T-helper 22 cell (primary cell): ENCODE measurements at places on chromosomes 4 and X.

DNA sequence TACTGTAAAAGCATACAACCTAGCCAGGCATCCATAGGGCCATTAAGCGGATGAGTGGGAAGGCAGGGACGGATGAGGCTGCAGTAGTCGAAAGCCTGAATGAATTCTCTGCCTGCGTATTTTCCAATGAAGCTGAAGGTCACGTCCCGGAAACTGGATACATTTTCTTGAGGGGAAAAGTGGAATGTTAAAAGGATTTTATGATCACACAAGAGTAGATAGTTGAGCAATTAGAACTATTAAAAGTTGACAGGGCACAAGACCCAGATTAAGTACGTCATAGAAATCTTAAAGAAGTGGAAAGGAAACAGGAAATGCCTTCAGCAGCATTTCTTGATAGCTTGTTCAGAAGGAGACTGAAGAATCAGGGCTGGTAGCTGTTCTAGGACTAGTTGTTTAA is 98.3 kb upstream of the CXXC4 start:
- DNase-seq: no peak

GRCh38 chrX:45233531-45233930 is 32.9 kb upstream of the DIPK2B start:
- no peak for DNase-seq

- DNase-seq: no peak
Measured at GRCh38 chr4:123315617-123316016, 81.0 kb upstream of the SPRY1 start.

GRCh38 chrX:136021160-136021559 is 35.9 kb downstream of the SLC9A6 start:
- DNase-seq: no peak

DNA sequence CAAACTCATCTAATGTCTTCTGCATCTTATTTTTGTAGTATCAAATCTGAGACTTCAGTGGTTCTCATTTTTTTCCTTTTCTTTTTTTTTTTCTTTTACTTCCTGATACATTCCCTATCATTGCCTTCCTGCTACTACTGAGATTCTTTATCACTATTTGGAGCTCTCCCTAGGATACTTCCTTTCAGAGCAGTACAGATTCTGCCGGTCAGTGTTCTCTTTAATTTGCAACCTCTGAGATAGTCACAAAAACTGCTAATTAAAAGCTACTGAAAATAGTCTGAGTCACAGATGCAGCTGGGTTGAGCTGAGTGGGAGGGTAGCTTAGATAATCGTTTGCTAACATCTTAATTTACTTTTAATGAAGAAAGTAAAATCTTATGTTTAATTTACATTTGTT is 1279.7 kb downstream of the ARAP2 start:
- no peak for DNase-seq

GRCh38 chr4:108052558-108053120 is 63.0 kb downstream of the HADH start:
- DNase-seq: no peak

DNA sequence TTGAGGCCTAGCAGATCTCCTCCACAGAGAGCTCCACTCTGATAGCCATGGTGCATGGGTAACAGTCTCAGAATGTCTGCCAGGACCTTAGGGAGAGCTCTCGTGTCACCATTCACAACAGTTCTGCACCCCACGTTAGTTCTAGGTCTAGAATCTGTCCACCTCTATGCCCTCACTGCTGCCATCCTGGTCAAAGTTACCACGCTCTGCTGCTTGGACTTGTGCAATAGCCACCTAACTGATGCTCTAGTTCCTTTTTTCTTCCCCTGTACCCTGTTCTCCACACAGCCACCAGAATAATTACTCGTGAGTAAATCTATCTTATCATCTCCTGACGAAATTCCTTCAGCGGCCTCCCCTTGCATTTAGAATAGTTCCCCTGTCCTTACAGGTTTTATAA is 268.8 kb upstream of the GATB start:
- no peak for DNase-seq

GRCh38 chr4:52824603-52825459 is 37.3 kb upstream of the RASL11B start:
- DNase-seq: no peak

- DNase-seq: no peak
Measured at GRCh38 chr4:138645289-138645688, 370.3 kb upstream of the NOCT start.

DNA sequence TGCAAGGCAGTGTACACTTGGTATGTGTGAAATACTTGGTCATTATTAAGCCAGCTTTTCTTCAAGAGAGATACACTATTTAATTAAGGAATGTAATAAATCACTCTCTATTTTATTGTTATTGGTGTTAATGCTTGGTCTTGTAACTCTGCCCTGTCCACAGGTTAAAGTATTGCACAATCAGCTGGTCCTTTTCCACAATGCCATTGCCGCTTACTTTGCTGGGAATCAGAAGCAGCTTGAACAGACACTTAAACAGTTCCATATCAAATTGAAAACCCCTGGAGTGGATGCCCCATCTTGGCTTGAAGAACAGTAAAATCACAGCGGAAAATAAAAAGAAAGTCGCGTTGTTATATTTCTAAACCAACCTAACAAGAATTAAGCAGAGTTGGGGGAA is 26.2 kb upstream of the FHDC1 start:
- DNase-seq: no peak

GRCh38 chrX:153693216-153694086 is 5.7 kb downstream of the SLC6A8 start:
- no peak for DNase-seq

- no peak for DNase-seq
Measured at GRCh38 chr4:145435646-145436045, 46.0 kb upstream of the SMAD1 start.

GRCh38 chr4:143417679-143418403 is 81.2 kb downstream of the GAB1 start:
- DNase-seq: no peak

DNA sequence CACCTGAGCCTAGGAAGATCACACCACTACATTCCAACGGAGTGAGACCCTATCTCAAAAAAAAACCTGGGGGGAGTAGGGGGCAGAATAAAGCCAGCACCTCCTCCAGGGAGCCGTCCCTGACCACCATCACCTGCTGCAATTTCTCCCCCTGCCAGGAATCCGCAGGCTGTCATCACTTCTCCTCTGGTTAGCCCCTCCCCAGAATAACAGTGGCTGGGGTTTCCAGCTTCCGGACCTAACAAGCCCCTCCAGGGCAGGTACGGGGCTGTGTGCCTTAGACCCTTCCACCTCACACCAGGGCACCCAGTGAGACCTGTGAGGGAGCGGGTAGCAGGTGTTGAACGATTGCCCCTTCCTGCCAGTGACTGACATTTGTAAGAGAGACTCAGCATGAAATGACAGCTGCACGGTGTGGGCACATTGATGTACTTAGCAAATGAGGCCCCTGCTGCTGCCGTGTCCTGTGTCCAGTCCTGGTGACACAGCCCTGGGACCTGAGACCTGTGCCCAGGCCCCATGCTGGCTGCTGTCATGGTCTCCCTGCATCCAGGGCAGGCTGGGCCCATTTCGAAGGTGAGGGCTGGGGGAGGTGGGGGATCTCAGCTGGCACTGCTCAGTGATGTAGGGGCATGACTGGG is 6.7 kb upstream of the WFS1 start:
- DNase-seq: no peak

DNA sequence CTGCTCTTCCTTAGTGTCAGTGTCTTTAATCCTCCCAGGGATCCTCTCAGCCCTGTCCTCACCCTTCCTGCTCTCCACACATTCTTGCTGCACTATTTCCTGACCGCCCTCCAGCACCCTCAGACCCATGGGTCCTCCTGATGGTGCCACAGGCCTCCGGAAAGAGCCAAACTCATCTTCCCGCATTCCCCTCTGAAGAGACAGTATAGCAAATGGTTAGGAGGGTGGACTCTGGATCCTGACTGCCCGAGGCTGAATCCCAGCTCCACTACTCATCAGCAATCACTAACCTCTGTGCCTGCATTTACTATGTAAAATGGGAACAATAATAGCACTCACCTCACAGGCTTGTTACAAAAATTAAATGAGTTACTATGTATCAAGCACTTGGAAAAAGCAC is 6.2 kb downstream of the SUV39H1 start:
- no peak for DNase-seq

GRCh38 chrX:5648941-5649568 is 579.6 kb downstream of the NLGN4X start:
- no peak for DNase-seq

- DNase-seq: no peak
Measured at GRCh38 chrX:113274791-113275190, 434.2 kb upstream of the AMOT start.

DNA sequence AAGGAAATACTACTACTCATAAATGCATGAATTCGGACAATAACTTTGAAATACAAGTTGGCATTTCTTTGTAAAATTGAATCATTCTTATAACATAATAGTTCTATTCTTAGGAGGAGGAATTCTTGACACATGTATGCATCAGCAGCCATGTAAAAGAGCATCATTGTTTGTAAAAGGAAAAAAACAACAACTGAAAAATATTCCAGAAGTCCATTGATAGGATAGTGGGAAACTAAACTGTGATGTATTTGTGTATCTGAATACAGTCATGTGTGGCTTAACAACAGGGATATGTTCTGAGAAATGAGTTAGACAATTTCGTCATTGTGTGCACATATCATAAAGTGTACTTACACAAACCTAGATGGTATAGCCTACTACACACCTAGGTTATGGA is 102.0 kb upstream of the SH3RF1 start:
- DNase-seq: no peak

DNA sequence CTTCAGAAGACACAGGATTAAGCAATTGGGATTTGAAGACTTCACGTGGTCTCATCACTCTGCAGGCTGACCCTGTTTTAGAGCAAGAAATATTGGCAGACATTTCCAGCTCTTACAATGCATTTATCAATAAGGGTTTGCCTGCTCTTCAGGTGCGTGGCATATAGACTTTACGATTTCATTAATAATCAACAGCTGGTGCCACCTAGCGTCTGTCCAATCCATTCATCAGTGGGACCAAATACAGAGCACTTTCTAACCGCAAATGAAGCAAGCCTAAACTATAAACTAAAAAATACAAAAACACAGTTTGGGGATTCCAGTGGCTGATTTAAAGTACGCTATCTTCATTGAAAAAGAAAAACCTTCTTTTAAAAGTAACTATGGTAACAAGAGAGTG is 125.4 kb upstream of the DMD start:
- DNase-seq: no peak

GRCh38 chr4:175882891-175883290 is 70.8 kb upstream of the GPM6A start:
- no peak for DNase-seq

GRCh38 chrX:83469551-83469950 is 38.5 kb upstream of the POU3F4 start:
- no peak for DNase-seq

GRCh38 chr4:77629885-77630284 is 24.3 kb downstream of the CXCL13 start:
- no peak for DNase-seq

- no peak for DNase-seq
Measured at GRCh38 chr4:185520119-185520518, 15.2 kb downstream of the PDLIM3 start.

DNA sequence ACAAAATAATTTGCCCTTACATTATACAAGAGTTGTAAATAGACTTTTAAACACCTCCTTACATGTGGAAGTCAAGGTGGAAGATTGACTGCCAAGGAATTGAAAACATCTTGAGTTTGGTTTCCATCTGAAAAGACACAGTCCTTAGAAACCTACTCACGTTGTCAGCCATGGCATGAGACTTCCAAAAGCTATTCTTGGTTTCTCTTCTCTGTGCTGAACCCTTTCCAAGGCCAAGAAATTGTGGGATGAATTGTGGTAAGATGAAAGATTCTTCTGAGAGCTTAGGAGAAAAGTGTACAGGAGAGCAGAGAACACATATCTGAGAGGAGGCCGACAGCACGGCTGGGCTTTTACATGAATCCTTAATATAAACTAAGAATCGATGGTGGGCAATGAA is 370.0 kb downstream of the FBXW7 start:
- no peak for DNase-seq

- DNase-seq: no peak
Measured at GRCh38 chr4:3223346-3223745, 25.6 kb upstream of the MSANTD1 start.

DNA sequence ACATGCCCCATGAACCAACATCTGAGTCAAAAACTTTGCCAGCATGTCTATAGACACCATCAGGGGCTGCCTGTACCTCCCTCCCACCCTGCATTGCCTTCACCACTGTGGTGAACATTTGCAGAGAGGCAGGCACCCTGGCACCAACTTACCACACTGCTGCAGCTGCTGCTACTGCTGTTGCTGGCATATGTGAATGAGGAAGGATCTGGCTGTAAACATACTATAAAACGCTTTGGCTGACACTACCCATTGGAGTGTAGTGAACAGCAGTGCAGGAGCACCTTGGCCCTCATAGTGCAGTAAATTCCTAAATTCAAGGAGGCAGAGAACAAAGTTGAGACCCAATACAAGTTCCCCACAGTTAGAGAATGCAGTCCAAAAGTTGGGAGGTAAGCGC is 90.6 kb upstream of the SPIN4 start:
- DNase-seq: no peak

DNA sequence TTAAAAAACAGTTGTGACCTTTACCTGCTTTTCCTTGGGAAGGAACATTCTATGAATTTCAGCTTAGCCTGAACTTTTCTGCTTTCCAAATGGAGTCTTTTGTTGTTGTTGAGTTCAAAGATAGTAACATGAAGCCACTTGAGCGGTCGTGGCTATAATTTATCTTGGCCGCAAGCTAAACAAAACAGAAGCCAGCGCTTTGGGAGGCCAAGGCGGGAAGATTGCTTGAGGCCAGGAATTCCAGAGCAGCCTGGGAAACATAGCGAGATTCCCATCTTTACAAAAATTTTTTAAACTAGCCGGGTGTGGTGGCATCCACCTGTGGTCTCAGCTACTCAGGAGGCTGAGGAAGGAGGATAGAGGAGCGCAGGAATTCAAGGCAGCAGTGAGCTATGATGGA is 29.9 kb downstream of the TKTL1 start:
- no peak for DNase-seq

- DNase-seq: peak; percentile 1
Measured at GRCh38 chrX:51496501-51497291, at the start of gene NUDT11. TSS of gene NUDT11 (minus strand) at chrX:51496592. CDS start at chrX:51496444, 148 bp downstream.

DNA sequence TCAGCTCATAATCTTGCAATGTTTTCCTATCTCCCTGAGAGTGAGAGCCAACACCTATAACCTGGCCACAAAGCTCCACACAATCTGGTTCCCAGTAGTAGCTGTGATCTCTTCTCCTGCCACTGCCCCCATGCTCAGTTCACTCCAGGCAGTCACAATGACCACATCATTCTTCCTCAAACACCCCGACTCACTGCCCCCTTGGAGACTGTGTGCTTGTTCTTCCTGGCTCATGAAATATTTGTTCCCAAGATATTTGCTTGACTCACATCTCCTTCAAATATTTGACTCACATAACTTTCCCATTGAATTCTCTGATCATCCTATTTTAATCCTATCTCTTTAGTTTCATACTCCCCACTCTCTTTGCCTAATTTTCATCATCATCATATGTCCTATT is 173.7 kb downstream of the AREG start:
- no peak for DNase-seq

- no peak for DNase-seq
Measured at GRCh38 chr4:30720021-30720660, at the start of gene PCDH7. TSS of gene PCDH7 (plus strand) at chr4:30720369. CDS start at chr4:30721423, 1,054 bp downstream.

GRCh38 chr4:2322841-2323240 is 60.9 kb upstream of the MXD4 start:
- no peak for DNase-seq
